ENCODE measurements at places on chromosomes 11 and 22.

- no peak for DNase-seq
Measured at GRCh38 chr11:131295986-131296385, 74.4 kb upstream of the NTM start.

GRCh38 chr11:96168623-96169022 lies 174.4 kb downstream of the MAML2 start:
- DNase-seq: no peak

DNA sequence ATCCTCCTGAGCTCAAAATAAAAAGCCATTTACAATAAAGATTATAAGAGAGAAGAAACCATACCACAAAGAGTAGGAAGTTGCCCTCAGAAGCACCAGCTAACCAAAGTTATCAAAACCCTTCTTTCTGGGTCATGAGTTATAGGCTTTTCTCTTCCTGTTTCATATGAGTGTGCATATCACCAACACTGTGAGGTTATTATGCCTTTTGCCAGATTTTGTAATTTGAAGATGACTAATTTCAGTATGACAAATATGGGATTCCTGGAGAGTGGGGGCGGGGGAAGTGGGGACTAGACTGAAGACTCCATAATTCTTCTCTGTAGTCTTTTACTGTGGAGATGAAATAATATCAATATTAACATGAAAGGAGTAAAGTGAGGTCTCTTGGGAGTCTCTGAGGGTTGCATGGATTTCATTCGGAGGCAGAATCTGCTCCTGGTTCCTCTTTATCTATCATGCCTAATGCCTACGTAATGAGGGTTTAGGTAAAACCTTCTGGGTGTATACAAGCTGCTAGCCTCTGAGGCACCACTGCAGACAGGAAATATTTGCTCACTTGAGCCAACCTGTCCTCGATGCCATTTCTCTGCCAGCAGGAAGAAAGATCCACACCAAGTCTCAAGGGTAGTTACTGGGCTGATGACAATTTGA lies 2.1 kb downstream of the LPXN start:
- DNase-seq: no peak

- no peak for DNase-seq
Measured at GRCh38 chr11:7030836-7031235, 10.6 kb downstream of the NLRP14 start.

DNA sequence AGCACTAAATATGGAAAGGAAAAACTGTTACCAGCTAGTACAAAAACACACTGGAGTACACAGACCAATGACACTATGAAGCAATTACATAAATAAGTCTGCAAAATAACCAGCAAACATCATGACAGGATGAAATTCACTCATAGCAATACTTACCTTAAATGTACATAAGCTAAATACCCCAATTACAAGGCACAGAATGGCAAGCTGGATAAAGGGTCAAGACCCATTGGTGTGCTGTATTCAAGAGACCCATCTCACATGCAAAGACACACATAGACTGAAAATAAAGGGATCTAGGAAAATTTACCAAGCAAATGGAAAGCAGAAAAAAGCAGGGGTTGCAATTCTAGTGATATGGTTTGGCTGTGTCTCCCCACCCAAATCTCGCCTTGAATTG lies 44.0 kb upstream of the CALCA start:
- no peak for DNase-seq

- DNase-seq: no peak
Measured at GRCh38 chr22:20128902-20129746, 2.5 kb upstream of the ZDHHC8 start.

GRCh38 chr11:46599340-46600193 lies 5.7 kb upstream of the AMBRA1 start:
- DNase-seq: no peak

GRCh38 chr11:88480223-88480622 lies 142.7 kb upstream of the CTSC start:
- no peak for DNase-seq

- DNase-seq: no peak
Measured at GRCh38 chr11:120413480-120413879, 77.3 kb downstream of the ARHGEF12 start.

DNA sequence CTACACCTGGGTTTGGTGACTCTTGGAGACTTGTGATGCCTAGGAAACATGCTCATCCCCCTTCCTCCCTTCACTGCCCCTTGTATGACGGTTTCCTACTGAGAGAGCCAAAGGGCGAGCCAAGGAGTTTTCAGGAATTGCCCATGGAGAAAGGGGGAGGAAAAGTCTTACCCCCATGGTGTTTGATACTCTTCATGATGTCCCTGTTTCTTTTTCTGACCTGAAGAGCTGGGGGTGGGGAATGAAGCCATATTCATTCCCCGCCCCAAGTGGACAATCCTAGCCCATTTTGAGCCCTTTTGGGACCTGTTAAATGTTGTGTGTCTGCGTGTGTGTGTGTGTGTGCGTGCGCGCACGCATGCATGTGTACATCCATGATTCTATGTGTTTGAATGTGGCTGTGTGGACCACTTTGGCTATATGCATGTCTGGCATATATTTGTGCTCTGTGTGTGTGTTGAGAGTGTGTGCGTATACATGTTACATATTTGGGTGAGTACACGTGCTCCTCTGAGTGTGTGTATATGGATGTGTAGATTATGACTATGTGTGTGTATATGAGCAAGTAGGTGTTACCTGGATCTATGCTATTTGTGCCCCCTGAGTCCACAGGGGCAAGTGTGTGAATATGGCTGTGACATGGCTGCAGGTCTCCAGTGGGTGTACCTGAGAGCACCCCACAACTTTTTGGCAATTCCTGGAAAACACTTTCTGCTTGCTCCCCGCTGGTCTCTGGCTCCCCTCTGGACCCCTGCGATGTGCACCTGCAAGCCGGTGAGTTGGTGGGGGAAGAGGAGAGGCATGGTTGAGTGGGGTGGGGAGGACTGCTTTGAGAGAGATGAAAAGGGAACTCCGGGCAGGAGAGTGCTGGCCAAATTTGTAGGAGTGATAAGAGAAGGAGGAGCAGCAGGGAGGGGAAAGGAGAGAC lies 24.6 kb downstream of the OTOG start:
- DNase-seq: no peak

DNA sequence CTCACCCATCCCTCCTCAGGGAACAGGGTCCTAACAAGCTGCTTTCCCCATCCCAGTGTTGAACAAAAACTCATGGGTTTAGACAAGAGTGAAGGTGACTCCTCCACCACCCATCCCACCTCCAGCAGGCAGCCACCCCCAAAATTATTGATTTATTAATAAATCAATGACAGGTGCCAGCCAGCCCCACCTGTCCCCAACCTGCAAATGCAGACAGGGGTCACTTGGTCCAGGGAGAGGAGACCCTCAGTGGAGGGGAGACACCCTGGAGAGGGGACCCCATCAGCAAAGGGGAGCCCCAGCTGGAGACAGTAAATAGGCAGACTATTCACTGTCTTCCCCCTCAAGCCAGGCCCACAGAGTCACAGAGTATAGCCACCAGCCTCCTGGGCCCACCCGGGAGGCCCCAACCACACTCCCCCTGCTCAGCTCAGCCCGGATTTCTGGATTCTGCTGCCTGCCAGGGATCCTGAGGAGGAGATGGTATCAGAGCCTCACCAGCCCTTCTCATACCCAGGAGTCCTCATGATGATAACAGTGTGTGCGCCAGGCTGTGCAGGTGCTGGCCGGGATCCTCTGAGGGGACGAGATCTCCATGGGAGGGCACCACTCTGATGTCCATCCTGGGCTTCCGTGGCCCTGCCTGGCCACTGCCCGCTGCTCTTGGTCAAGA lies 8.8 kb upstream of the CD81 start:
- DNase-seq: no peak

DNA sequence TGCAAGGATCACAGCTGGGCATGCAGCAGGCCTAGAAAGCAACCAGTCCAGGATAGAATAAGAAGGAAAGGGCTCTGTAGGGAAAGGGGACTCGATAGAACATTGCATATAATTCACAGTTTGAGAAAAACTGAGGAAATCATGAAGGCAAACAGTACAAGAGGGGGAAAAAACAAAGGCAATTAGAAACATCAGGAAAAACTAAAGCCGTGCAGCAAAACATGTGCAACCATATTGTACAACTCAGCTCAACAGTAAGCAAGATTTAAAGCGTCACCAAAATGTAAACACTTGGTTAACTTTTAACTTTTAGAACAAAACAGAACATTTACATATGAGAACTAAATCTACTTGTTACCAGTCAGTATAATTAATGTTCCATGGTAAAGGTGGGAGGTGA lies 8.5 kb downstream of the APOL3 start:
- DNase-seq: no peak

- DNase-seq: no peak
Measured at GRCh38 chr11:20047769-20048154, 112.5 kb downstream of the DBX1 start.

GRCh38 chr22:50460938-50461337 lies 13.9 kb downstream of the SBF1 start:
- DNase-seq: no peak

GRCh38 chr11:107011977-107012376 lies 6.3 kb downstream of the GUCY1A2 start:
- DNase-seq: no peak

GRCh38 chr22:17508110-17508509 lies 55.2 kb upstream of the SLC25A18 start:
- no peak for DNase-seq
